Effector memory CD4-positive, alpha-beta T cell (primary cell): ENCODE measurements at places on chromosomes 5 and 9.

DNA sequence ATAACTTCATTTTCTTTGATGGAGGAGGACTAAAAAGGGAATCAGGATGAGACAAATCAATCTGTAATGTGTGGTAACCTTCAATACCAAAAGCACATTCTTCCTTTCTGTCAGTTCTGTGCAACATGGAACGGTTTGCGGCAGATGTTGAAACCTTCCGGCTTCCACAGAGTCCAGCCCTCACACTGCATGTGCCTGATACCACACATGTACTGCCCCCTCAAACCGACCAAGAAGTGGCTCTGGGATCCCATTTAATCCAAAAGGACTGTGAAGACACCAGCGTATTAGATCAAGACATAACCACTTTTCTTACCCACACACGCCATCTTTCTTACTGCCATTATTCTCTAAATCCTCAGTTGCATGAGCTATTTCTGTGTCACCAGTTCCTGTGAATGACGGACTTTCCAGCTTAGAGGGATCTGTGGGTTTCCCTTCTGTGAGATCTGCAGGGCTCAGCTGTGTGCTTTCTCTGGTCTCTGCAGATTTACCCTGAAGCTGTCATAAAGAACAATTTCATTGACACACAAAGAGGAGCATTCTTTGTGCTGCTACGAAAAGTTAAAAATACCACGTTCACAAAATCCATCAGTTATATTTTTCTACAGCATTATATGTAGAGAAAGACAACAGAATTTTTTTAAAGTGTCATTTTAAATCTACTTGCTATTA, 25.8 kb downstream of the NSUN2 start:
- DNase-seq, result no peak

DNA sequence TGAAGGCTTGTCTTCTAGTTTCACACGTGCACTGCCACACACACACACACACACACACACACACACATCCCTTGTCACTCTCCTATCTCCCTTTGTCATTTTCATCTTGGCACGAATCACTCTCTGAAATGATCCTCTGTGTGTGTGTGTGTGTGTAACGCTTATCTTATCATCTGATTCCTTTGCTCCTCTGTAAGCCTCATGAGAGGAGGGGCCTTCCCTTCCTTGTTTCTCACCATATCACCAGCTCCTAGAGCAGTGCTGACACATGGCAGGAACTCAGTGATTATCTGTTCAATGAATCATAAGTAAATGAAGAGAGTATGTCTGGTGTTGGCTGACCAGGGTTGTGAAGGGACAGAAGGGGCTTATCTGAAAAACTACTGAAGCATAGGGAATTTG, 53.3 kb downstream of the PDE4D start:
- no peak for DNase-seq

DNA sequence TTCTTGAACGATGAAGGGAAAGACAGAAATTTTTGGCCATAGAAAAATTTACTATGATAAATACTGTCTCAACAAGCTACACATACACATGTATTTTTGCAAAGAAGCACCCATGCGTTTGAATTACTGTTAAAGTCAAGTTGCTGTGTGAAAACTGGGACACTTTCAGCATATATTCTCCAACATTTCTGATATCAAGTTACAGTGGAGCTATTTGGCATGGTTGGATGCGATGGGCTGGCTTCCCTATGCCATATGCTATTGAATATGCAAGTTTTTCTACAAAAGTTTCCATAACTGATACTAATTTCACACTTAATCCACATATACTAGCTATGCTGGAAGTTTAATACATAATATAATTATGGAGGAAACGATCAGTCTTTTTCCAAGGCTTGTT, 381.4 kb downstream of the CTNND2 start:
- DNase-seq, result no peak

DNA sequence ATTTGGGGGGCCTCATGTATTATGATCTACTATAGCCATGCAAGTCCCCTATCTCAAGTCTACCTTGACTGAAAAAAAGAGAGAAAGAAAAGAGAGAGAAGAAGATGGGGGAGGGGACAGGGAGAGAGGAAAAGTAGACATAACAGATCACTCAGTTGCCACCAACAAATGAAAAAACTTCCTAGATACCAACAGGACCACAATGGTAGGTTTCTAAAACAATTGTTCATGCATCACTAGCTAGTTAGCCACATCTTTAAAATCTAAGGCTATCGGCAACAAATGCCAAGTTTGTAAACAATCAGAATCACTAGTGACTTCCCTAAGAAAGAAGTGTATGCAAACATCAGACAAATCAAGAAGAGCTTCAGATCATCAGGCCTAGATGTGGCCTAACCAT, 328.2 kb downstream of the BNC2 start:
- no peak for DNase-seq

DNA sequence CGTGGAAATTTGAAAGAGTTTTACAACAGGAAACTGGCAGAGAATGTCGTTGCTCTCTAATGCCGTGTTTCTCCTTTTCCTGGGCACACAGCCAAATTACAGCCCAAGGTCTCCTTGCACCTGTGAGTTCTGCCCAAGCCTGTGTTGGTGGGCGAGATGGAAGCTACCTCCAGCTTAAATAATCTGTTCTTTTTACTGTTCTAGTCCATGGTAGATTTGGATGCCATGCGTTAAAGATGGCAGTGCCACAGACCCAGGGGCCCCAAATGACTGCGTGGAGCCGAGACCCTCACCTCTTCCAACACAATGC, 92.6 kb upstream of the IRX4 start:
- no peak for DNase-seq

GRCh38 chr5:2802693-2803365, 51.4 kb upstream of the IRX2 start:
- DNase-seq, result no peak

GRCh38 chr5:149762958-149763630, 33.0 kb downstream of the PPARGC1B start:
- DNase-seq, result no peak

DNA sequence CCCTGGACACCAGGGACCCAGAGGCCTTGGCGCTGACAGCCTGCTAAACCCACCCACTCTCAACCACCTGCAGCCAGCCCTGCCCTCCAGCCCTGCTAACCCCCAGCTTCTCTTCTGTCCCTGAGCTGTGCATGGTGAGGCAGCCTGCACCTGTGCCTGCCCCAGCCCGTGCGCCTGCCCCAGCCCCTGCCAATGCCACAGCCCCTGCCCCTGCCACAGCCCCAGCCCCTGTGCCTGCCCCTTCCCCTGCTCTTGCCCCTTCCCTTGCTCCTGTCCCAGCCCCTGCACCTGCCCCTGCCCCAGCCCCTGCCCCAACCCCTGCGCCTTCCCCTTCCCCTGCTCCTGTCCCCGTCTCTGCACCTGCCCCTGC, 43.3 kb upstream of the IRX4 start:
- no peak for DNase-seq

DNA sequence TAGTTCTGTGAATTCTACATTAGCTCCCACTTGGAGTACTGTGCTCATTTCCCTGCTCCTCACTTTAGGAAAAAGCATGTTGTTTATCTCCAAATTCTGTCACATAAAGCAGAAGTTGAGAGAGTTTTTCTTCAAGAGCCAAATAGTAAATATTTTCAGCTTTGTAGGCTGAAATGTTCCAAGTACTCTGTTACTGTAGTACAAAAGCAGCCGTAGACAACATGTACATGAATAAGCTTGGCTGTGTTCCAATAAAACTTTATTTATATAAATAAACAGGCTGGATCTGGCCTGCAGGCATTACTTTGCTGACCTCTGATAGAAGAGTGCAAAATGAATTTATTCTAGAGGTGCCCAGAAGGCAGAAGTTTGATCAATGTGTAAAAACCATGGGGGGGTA, 73.0 kb upstream of the AGXT2 start:
- DNase-seq, result no peak

DNA sequence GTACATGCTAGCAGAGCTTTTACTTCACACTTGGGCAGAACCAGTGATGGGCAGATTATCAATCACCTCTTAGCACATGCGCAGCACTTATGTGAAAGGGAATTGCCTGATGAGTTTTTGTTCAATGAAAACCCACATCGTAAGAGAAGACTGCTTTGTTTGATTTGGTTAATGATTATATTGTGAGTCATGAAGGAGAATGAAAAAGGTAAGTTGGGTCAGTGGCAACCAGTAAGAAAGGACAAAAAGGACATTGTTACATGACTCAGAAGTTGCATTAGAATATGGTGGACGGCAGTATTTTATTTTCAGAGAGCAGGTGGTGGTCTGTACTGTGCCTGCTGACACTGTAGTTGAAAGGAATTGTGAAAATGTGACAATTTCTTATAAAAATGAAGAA, 127.4 kb downstream of the AOPEP start:
- no peak for DNase-seq

DNA sequence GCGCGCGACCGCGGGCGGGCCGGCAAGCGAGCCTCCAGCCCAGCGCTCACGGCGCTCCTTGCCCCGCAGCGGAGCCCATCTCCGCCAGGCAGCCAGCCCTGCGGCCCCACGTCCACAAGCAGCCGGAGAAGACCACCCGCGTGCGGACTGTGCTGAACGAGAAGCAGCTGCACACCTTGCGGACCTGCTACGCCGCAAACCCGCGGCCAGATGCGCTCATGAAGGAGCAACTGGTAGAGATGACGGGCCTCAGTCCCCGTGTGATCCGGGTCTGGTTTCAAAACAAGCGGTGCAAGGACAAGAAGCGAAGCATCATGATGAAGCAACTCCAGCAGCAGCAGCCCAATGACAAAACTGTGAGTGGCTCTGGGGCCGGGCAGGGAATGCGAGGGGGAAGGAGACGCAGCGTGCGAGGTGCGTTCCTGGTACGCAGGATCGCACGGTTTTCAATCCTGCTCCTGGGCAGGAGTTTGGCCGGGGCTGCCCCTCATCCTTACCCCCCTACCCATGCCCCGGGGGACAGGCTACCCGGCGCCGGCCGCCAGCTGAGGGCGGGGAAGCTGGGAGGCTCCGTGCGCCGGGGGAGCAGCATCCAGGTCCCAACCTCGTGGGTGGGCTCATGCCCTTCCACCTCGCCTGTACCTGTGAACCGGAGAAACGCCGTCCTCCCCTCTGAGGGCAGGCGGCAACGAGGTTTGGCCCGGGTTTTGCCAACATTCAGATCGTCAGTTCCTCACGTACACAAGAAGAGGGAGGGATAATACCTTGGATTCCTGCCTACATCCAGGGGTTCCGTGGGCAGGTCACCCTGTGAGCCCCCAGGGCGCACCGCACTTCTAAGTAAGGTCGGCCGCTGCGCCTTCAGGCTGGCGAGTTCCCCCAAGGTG, 6.6 kb downstream of the ISL1 start:
- no peak for DNase-seq

DNA sequence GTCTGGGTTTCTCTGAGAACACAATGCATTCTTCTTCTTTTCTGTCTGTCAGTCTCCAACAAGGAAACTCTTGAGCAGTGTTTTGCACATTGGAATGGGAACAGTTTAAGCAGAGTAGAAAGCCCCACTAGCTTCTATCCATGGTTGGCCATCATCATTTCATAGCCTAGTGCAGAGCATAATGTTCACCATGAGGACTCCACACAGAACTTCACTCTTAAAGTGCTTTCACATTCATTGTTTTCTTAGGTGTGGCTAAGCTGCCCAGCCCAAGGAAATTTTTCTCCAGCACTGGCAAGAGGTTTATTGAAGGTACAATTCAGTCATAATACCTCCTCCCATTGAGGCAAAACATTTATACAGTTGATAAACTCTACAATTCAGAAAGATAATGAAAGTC, 503.0 kb upstream of the CD180 start:
- no peak for DNase-seq

DNA sequence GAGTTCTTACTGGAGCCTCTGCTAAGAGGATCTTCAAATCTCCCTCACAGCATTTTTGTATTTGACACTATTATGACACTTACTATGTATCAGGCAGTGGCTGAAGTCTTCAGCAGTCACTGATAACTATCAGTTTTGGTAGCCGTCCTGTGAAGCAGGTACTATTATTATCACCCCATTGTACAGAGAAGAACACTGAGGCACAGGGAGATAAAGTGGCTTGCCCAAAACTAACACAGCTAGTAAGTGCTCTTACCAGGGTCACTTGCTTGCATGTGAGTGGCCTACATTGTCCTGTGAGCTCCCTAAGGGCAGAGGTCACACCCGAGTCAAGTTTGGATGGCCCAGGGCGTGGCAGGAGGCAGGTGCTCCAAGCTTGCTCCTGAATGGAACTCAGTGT, 16.8 kb downstream of the GABBR2 start:
- no peak for DNase-seq

DNA sequence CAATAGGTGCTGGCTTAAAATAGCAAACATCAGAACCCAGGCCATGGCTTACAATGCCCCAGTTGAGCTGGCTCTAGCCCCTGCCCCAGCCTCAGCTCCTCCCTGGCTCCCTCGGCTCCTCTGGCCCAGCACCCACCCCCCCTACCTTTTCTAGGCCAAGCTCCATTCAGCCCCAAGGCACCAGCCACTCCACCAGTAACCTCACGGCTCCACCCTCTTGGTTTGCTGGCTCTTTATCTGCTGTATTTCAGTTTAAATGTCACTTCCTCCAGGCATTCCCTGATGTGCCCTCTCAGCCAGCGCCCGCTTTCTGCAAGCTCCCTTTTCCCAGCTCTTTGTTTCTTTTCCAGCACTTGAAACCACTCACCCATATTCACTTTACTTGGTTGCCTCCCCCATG, 10.6 kb downstream of the C1QTNF2 start:
- no peak for DNase-seq

DNA sequence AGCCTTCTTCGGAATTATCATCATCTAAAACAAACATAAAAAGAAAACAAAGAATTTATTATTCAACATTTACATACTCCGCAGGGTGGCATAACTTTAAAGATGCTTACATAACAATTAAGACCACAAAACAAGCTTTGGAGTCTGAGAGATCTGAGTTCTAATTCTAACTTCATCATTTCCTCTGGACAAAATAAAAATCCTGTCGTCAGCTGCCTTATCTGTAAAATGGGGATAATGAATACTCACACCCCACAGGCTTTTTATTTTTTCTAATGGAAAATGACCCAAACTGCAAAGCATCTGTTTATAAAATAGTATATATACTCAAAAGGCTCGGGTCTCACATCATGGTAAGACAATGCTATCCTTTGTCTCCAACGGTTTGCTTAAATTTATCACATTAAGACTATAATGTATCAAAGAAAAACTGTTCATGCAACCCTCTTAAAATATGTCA, 4.3 kb downstream of the ARRDC3 start:
- no peak for DNase-seq

DNA sequence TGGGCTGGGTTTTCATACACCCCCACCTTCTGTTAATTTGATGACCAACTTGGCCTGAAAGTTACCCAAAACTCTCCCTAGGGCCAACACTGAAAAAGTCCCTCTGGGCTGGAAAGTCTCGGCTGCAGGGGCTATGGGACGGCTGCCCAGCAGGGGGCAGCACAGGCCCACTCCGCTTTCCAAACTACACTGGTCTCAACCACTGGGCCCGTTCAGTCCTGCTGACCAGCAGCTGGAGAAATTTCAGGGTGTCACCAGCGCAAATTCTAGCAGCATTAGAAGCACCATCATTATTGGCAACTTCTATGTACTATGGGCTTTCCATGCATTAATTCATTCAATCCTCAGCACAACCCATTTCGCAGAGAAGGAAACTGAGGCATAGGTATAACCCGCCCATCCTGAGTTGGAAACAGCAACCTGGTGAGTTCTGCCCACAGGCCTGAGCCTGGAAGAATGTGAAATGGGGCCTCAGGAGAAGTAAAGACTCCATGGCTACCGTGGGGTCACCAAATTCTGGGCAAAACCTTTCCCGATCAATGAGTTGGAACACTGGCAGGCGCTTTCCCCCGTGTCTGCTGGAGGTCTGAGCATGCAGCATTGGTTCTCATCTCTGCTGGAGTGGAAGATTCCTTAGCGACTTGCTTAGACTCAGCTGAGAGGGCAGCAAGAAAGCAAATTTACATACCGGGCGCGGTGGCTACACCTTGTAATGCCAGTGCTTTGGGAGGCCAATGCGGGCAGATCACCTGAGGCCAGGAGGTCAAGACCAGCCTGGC, 9.7 kb downstream of the ORM2 start:
- peak; percentile 22 for DNase-seq
